Stimulated activated CD4-positive, alpha-beta T cell treated with anti-CD3 and anti-CD28 coated beads, Interleukin-1b, Interleukin-23, amount 100 ng/mL, for 48 hours (primary cell): ENCODE measurements at places on chromosomes 11 and 22.

GRCh38 chr11:102426000-102426399 lies 26.6 kb downstream of the TMEM123 start:
- DNase-seq = no peak

DNA sequence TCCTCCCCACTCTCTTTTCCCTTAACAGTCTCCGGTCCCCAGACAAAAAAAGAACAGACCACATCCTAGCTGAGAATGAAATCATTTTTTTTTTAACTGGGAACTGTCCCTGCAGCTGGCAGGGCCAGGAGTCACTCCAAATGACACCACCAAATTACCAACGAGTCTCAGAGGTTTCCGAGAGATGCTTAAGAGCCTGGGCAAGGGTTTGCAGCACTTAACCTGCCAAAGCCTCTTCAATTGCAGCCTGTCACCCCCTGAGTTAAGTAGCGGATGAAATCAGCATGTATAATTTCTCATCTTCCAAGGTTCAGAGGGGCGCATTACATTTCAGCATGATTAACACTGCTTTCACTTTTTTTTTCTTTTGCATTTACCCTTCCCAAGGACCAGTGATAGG lies 71.8 kb downstream of the TENM4 start:
- no peak for DNase-seq

GRCh38 chr11:91173701-91174100 lies 950.9 kb upstream of the CHORDC1 start:
- no peak for DNase-seq

- DNase-seq = no peak
Observed at GRCh38 chr11:121119440-121119839, 18.4 kb downstream of the TECTA start.

GRCh38 chr22:44879301-44879680 lies 126.9 kb downstream of the ARHGAP8 start:
- no peak for DNase-seq

DNA sequence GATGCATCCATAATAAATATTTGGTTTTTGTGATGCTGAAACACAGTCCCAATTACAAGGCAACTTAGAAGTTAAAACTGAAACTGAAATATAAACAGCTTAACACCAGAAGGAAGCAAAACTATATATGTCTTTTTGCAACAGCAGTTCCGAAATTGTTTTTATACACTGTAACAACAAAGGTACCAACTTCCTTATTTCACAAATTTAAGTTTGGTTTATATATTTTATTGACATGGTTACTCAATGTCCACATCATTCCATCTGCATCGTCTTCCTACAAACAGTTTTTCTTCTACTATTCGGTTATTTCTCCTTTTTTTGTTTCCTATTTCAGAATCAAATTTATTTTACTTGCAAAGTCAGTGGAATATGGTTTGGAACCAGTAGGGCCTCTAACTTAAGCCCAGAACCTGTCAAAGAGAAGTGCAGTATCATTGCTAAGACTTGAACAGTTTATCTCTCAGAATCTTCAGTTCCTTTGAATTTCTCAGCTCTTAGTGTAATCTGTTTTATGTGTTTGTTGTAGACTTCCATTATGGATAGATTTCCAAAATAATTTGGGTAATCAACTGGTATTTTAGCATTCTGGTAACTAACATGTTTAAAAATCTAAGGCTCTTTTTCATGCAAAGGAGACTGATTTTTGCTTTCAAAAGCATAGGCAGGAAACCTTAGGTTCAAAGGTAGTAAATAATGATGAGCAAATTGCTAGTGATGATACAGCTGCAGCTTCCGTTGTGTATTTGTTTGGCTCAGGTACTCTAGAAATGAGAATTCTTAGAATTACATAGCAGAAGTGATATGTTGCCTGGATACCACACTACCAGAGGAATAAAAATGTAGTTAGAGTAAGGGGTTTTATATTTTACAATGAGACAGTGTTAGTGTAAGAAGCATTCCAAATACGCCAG lies 8.2 kb upstream of the HSPA8 start:
- no peak for DNase-seq

- no peak for DNase-seq
Observed at GRCh38 chr22:27152033-27152432, 494.6 kb downstream of the MIAT start.

- no peak for DNase-seq
Observed at GRCh38 chr11:131430473-131431208, 60.2 kb downstream of the NTM start.

DNA sequence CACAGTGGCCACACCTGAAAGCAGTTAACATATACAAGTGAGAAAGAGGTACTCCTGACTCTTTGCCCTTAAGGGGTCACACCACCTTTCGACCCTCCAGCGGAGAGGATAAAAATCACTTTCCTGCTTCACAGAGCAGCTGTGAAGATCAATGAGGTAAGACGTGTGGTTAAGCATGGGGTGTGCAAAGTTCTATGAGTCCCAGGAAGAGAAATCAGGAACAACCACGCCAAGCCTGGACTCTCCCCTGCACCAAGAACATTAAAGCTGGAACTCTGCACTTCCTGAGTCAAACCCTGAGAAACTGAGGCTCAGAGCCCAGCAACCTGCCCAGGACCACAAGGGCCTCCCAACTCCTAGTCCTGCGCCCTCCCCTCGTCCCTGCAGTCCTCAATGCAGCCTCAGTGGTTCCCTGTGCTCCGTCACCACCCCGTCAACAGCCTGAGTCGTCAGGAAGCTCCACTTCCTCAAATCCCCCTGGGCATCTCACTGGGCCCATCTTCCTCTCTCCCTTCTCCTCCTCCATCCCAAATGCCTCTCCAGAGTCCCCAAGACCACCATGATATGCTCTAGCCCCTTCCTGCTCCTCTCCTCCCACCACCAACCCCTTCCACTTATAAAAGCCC lies 17.7 kb downstream of the TNKS1BP1 start:
- DNase-seq = no peak

- DNase-seq = no peak
Observed at GRCh38 chr11:133388260-133388659, 144.0 kb downstream of the OPCML start.

DNA sequence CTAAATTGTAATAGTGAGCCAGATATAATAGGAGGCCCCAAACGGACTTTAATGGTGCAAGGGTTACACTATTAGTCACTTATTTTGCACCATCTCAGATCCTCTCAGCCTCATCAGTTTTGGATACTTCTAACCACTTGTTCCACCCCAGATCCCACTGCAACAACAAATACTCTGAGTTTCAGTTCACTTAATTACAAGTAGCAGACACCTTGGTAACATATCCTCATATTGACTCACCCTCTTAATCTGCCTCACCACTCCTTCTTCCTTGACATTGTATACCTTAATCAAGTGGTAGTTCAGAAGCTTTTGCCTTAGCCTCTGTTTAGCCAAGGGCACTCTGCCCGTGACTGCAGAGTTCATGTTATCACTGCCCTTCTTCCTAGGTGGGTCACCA lies 256.1 kb upstream of the UBASH3B start:
- DNase-seq = no peak

GRCh38 chr11:565921-566509 lies 5.2 kb downstream of the RASSF7 start:
- no peak for DNase-seq

- DNase-seq = no peak
Observed at GRCh38 chr11:110797453-110797852, 85.2 kb upstream of the ARHGAP20 start.

GRCh38 chr11:106208760-106209159 lies 131.3 kb downstream of the AASDHPPT start:
- DNase-seq = no peak

GRCh38 chr11:18088366-18088765 lies 17.5 kb downstream of the SAAL1 start:
- DNase-seq = no peak

GRCh38 chr11:11521306-11522002 lies 100.4 kb downstream of the GALNT18 start:
- peak; percentile 8 for DNase-seq

DNA sequence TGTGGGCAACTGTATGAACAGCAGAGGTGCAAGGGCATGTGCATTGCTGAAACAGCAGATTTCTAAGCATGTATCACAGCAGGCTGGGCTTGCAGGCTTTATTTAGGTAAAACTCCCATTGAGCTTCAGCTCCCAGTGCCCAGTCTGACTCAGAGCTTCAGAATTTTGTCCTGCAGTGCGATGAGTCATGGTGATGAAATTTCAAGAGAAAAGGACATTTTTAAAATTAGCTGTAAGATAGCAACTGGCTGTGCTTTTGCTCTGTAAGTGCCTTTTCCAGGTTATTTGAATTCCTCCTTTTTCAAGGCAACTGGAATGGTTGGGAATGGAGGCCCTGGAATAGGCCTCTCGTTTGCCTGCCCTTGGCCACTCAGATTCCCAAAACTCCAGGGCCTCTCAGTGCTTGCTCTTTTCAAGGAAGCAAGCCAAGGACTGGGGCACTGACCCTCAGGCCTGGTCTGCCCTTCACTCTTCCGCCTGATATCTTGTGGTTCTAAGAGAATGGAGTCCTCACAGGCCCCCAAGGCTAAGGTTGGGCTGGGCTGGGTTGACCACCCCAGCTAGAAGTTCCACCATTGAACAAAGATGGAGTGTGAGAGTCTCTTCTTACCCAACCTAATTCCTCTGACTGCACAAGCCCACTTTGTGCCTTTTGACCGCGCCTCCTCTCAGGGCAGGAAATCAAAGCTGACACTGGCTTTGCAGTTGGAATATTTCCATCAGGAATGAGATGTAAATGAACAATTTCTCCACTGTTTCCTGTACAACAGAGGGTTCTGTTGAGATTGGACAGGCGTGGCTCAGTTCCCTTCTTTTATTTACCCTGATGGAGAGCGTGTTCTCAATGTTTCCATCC lies 59.5 kb upstream of the PRSS23 start:
- peak; percentile 58 for DNase-seq

GRCh38 chr11:2945031-2945756 lies 16.0 kb upstream of the PHLDA2 start:
- DNase-seq = peak; percentile 48

- DNase-seq = no peak
Observed at GRCh38 chr11:110367571-110367970, 62.2 kb upstream of the FDX1 start.
